ENCODE measurements at places on chromosomes 12 and 14.

DNA sequence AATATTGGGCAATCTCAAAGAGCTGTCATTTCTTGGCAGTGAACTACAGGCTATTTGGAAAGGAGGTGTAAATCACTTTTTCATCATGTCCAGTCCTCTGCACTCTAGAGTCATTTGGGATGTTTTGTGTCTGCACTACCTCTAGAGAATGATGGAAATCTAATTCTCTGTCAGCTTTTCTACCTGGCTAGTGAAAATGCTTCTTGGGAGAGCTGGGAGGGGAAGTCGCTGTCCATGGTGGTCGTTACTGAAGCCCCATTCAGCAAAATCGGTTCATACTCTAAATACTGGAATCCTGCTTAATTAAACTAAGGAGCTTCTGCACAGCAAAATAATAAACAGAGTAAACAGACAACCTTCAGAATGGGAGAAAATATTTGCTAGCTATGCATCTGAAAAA, 251.8 kb downstream of the APAF1 start:
- DNase-seq: no peak

GRCh38 chr14:24843494-24843893, 206.5 kb downstream of the STXBP6 start:
- no peak for DNase-seq

GRCh38 chr14:91225025-91225424, 19.5 kb downstream of the GPR68 start:
- DNase-seq: no peak

DNA sequence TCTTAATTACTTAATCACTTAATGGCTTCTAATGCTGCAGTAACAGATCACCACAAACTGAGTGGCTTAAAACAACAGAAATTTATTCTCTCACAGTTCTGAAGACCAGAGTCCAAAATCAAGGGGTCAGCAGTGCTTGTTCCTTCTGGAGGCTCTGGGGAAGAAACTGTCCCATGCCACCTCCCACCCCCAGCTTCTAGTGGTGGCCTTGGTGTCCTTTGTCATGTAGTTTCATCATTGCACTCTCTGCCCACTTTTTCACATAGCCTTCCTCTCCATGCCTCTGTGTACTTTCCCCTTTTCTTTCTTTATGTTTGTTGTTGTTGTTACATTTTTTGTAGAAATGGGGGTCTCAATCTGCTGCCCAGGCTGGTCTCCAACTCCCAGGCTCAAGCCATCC, 16.1 kb upstream of the UBC start:
- DNase-seq: no peak

- DNase-seq: no peak
These were observed 197.7 kb downstream of the BCAT1 start for GRCh38 chr12:24751181-24751580.

GRCh38 chr12:4137441-4137840, 136.1 kb upstream of the CCND2 start:
- DNase-seq: no peak

GRCh38 chr14:57822081-57822480, 43.8 kb downstream of the SLC35F4 start:
- DNase-seq: no peak

GRCh38 chr14:97707603-97708002, 910.4 kb downstream of the VRK1 start:
- DNase-seq: no peak

DNA sequence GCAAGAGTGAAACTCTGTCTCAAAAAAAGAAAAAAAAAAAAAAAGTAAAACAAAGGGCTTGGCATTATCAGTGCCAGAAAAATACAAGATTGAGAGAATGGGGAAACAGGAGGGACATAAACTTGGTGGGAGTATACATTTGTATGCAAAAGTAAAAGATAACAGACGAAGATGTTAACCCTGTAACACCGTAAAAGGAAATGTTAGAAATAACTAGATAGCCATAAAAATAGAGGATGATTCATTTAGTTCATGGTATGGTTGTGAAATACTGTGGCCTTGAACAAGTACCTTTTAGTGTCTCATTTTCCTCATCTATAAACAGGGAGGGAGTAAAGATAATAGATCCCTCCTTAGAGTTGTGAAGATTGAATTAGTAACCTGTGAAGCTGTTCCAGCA, 33.3 kb downstream of the ATP2A2 start:
- no peak for DNase-seq

GRCh38 chr14:68670359-68670715, 122.5 kb downstream of the ZFP36L1 start:
- no peak for DNase-seq

- DNase-seq: no peak
These were observed 36.1 kb upstream of the COL2A1 start for GRCh38 chr12:48040354-48040753.

GRCh38 chr12:108611884-108612415, 14.1 kb upstream of the TMEM119 start:
- no peak for DNase-seq

- no peak for DNase-seq
These were observed 213.8 kb downstream of the SLC6A15 start for GRCh38 chr12:84698576-84699333.

- DNase-seq: no peak
These were observed 247.1 kb downstream of the MSRB3 start for GRCh38 chr12:65525491-65526141.

DNA sequence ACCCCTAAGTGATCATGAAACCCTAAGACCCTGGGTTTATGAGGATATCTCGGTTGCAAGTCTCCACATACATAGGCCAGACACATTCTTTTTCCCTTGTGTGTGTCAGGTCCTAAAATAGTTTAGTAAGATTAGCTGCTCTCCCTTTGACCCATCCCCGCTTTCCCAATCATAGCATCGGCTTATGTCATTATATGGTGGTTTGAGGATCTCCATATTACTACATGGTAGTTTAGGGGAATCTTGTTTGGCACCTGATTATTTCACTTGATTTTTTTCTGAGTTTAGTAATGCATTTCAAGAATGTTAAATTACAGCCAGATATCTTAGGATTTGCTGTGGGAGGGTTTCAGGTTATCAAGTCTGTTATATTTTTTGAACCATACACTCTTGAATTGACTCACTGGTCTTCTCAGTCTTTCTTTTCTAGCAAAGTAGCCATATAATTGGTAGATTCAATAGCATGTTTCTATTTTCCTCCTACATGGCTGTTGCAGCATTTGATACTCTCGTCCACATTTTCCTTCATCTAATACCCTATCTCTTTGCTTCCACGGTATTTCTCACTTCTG, 68.3 kb upstream of the TRHDE start:
- no peak for DNase-seq

DNA sequence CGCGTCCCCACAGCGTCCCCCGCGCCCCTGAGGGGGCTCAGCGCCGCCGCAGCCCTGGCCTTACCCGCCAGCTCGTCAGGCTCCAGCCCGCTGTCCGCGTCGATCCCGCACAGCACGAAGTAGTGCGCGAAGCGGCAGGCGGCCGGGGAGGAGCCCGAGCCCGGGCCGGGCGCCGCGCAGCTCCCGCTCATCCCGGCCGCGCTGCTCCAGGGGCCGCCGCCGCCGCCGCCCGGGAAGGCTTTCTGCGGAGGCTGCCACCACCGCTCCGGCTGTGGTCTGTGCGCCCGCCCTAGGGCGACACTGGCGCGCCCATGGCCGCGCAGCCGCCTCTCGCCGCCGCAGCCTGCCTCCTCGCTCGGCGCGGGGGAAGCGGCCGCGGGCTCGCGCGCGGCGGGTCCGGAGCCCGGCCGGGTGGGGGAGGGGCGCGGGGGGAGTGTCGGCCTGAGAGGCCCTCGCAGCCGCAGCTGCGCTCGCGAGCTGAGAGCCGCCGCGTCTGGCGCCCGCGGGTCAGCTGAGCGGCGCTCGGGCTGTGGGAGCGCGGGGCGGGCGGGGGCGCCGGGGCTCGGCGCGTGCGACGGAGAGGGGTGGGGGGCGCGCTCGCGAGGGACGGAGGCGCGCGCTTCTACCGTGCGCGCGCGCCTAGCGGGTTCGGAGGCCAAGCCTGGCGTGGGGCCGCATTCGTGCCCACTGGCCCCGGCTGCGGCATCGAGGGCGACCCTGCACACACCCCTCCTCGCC, at the start of gene DENND5B:
Gene DENND5B (minus strand): TSS at position 495 of the 738 bp plus-strand sequence. CDS start 304 bp downstream, at position 191.
- DNase-seq: no peak

DNA sequence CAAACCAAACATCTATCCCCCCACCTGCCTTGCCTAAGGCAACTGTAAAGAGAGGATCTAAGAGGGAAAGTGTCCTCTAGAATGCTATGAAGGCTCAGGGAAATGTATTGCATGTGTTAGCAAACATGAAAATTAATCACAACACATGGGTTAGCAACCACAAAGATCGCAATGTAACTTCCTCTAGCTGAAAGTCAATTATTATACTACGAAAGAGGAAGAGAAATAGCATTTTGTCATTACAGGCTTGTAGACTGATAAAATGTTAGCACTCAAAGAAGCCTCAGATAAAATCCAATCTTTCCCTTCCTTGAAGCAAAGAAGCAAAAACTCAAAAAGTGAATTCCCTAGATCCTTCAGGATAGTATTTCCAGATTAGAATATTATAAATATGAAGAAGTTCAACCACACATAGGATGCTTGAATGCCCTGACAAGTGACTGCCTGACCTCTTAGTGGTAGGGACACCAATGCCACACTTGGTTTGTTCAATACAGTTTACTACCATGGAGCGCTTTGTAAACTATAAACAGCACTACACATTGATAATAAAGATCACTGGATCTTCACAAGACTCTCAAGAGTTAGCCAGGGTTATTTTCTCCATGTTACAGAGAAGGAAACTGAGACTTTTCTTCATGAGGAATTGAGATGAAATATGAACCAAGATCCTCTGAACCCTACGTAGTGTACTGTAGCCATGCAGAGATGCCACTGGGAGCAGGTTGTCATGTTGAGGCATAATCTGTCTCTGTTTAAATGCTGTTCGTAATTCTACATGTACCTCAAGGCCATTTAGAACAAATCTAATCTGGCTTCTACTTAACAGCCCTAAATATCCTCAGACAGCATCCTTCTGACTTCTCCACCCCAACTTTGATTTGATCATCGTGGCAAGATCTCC, 100.7 kb downstream of the ITPR2 start:
- DNase-seq: no peak
